Smooth muscle cell of the coronary artery (primary cell): ENCODE measurements at places on chromosomes 7 and 10. TPM values are rescaled to one million over a fixed set of nuclear protein-coding genes. Genes with fewer than 3 reads are reported as not detected.

ELMO1 gene
- 0.15 and 3.2 TPM in 2 replicates for total RNA-seq

SERPINE1 gene
- total RNA-seq = 68.8 and 1,526 TPM in 2 replicates

BCL7B gene
- total RNA-seq = 12.1 and 16.1 TPM in 2 replicates

ADAMTS14 gene
- total RNA-seq = 1.5 and 9.0 TPM in 2 replicates

LIPF gene
- not detected in 2 replicates for total RNA-seq

SPDYE2 gene
- total RNA-seq = 0.12 TPM in 1 of 2 replicates, not detected in the other

TCERG1L gene
- total RNA-seq = not detected in 2 replicates

GJD4 gene
- total RNA-seq = not detected in 2 replicates

SVOPL gene
- not detected in 2 replicates for total RNA-seq

CLDN3 gene
- not detected in 2 replicates for total RNA-seq

NUTM2E gene
- under 0.01 TPM in 1 of 2 replicates, not detected in the other for total RNA-seq

GSTK1 gene
- total RNA-seq = 39.1 and 72.5 TPM in 2 replicates

CCDC172 gene
- total RNA-seq = not detected in 2 replicates

TBX20 gene
- total RNA-seq = 1.9 and 13.5 TPM in 2 replicates

NFE2L3 gene
- total RNA-seq = 0.12 and 3.2 TPM in 2 replicates

CYP3A7 gene
- total RNA-seq = 0.23 TPM in 1 of 2 replicates, not detected in the other
